ENCODE measurements at places on chromosomes 3 and 15.

GRCh38 chr15:94360251-94360685 is 128.9 kb downstream of the MCTP2 start:
- no peak for DNase-seq

GRCh38 chr3:13148126-13148525 is 74.9 kb upstream of the IQSEC1 start:
- no peak for DNase-seq

- no peak for DNase-seq
These were observed 68.7 kb upstream of the CMC1 start for GRCh38 chr3:28172748-28173147.

DNA sequence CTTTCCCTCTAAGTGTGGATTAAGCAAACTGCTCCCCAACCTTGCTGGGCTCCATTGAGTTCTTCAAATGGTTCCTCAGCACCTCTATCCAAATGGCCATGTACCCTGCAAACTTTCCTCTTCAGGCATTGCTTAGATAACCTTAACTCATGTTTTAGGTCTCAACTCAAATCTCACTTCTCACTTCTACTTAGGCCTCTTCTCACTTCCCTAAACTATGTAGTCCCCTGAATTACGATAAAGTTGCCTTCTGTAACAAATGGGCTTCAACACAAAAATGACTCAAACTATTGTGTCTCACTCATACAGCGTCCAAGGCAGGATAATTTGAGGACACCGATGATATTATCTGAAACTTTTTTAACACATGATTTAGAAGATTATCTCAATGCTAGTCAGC is 62.4 kb upstream of the STAC start:
- DNase-seq: no peak

DNA sequence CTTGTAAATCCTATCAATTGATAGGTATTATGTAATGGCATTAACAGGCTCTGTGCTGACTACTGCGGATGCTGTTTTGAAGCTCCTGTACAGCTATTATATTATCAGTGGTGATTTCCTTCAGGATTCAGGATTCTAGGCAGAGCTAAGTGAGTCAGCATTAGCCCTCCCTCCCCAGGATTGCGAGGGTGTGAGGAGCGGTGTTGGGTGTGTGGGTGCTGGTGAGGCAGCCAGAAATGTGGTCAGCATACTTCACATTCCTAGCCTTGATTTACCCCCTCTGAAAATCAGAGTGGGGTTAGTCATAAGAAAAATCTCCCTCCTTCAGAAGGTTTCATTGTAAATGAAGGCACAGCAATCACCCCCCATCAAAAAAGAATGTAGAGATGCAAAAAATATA is 72.5 kb downstream of the SNTN start:
- peak; percentile 85 for DNase-seq

DNA sequence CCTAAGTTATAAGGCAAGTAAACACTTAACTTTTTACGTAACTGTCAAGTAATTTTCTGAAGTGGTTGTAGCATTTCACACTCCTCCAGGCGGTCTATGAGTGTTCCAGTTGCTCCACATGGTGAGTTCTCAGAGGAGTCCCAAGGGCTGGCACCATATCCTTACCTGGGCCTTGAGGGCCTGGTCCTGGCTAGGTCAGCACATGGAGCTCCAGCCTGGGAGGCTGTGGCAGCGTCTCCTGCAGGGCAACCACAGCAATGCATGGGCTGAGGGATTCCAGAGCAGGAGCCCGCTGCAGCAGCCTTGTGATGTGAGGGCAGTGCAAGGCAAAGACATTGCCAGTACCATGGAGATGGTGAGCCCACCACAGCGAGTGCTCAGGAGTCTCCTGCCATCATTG is 32.2 kb upstream of the LYZL4 start:
- DNase-seq: no peak
